ENCODE measurements at places on chromosomes 13 and 19. TPM values are rescaled to one million over a fixed set of nuclear protein-coding genes. Genes with fewer than 3 reads are reported as not detected.

DDA1 gene
- 22.2 TPM for total RNA-seq

ZNF432 gene
- 16.5 TPM for total RNA-seq

B3GNT8 gene
- 1.2 TPM for total RNA-seq

LRRC4B gene
- total RNA-seq, result 1.2 TPM

ZNF155 gene
- 10.7 TPM for total RNA-seq

IGLON5 gene
- total RNA-seq, result 0.96 TPM

GRCh38 chr13:98473788-98474144, 103.1 kb downstream of the STK24 start:
- no peak overlapping the region for H3K4me3 ChIP-seq
- no peaks in the 10 kb centered on the region for H3K36me3 ChIP-seq
- DNase-seq, result no peak

GRCh38 chr13:92719868-92720267, 506.7 kb upstream of the GPC6 start:
- H3K4me3 ChIP-seq, result no peak overlapping the region
- no peaks in the 10 kb centered on the region for H3K36me3 ChIP-seq
- no peaks in the 10 kb centered on the region for H3K4me1 ChIP-seq
- DNase-seq, result no peak
- no peaks in the 10 kb centered on the region for H3K27me3 ChIP-seq
- no peak overlapping the region for H3K27ac ChIP-seq

- H3K4me1 ChIP-seq, result no peaks in the 10 kb centered on the region
- no peak overlapping the region for H3K4me3 ChIP-seq
- H3K36me3 ChIP-seq, result no peaks in the 10 kb centered on the region
These were observed 64.1 kb upstream of the OXGR1 start for GRCh38 chr13:97058391-97058790.

- no peaks in the 10 kb centered on the region for H3K36me3 ChIP-seq
- DNase-seq, result no peak
- no peak overlapping the region for H3K4me3 ChIP-seq
- no peaks in the 10 kb centered on the region for H3K27me3 ChIP-seq
- no peaks in the 10 kb centered on the region for H3K4me1 ChIP-seq
- no peak overlapping the region for H3K27ac ChIP-seq
These were observed 360.6 kb upstream of the TMTC4 start for GRCh38 chr13:101035119-101035620.

DNA sequence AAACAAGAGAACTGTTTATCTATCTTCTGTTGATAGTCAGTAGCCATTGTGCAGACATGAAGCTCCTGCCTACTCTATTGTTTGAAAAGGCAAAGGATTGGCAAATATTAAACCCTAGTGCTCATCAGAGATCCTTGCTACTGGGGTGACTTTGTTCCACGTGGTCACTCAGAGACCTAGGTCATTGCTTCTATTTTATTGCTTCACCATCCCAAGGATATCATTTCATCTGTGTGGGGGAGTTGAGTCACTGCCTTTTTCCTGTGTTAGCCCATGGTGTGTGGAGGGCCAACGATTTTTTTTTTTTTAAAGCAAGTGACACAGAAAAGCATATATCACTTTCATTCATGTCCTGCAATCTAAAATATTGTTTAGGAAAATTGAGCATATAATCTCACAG, 254.1 kb upstream of the RXFP2 start:
- DNase-seq, result no peak
- no peak overlapping the region for H3K27ac ChIP-seq
- H3K4me1 ChIP-seq, result no peaks in the 10 kb centered on the region
- H3K4me3 ChIP-seq, result no peak overlapping the region
- H3K36me3 ChIP-seq, result no peaks in the 10 kb centered on the region

DNA sequence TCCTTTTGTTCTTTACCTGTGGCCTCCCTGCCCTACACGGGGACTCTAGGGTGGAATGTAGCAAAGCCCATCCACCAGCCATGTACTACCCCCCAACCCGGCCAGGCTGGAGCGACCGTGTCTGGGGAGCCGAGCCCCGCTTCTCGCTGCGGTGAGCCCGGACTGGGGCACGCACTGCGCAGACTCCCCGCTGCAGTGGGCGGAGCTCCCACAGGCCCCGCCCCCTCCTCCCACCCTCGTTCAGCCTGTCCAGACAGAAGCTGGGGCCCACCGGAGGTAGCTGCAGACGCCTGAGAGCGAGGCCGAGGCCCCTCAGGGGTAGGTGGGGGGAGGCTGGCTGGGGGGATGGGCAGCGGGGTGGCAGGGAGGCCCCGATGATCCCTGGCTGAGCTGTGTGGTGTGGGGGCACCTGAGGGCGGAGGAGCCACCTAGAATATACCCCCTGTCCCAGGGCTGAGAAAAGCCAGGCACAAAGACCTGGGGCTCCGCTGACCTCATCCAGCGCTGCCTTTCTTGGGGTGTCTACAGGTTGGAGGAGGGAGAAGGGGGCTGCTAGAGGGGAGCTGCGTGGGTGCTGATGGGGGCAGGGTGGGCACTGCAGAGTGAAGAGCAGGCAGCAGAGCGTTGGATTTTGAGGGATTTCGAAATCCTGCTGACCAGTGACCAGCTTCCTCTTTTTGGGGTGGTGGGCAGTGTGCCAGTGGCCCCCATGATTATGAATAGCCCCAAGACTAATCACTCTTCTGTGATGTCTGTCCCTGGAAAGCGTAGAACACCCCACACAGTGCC, 17.3 kb downstream of the PLD3 start:
- peak; percentile 89 for DNase-seq
- H3K36me3 ChIP-seq, result no peaks in the 10 kb centered on the region
- peak overlapping the region; percentile 21 for H3K27ac ChIP-seq
- no peaks in the 10 kb centered on the region for H3K27me3 ChIP-seq
- H3K4me1 ChIP-seq, result peaks cover 7% of the 10 kb centered on the region

DNA sequence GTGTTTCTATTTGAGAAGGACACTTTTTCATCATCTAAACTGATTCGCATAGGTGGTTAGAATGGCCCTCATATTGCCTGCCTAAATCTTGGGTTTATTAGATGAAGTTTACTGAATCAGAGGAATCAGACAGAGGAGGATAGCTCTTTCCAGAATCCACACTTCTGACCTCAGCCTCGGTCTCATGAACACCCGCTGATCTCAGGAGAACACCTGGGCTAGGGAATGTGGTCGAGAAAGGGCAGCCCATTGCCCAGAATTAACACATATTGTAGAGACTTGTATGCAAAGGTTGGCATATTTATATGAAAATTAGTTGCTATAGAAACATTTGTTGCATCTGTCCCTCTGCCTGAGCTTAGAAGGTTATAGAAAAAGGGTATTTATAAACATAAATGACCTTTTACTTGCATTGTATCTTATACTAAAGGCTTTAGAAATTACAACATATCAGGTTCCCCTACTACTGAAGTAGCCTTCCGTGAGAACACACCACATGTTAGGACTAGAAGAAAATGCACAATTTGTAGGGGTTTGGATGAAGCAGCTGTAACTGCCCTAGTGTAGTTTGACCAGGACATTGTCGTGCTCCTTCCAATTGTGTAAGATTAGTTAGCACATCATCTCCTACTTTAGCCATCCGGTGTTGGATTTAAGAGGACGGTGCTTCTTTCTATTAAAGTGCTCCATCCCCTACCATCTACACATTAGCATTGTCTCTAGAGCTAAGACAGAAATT, 103.8 kb downstream of the TNFRSF19 start:
- DNase-seq, result no peak
- H3K27ac ChIP-seq, result no peak overlapping the region
- peaks cover 1% of the 10 kb centered on the region for H3K4me1 ChIP-seq
- no peak overlapping the region for H3K4me3 ChIP-seq
- H3K27me3 ChIP-seq, result no peaks in the 10 kb centered on the region
- H3K36me3 ChIP-seq, result no peaks in the 10 kb centered on the region

GRCh38 chr19:3766520-3766919, 4.0 kb downstream of the MRPL54 start:
- no peaks in the 10 kb centered on the region for H3K36me3 ChIP-seq
- H3K4me3 ChIP-seq, result no peak overlapping the region
- no peak overlapping the region for H3K27ac ChIP-seq
- H3K27me3 ChIP-seq, result no peaks in the 10 kb centered on the region
- DNase-seq, result no peak

- no peak overlapping the region for H3K27ac ChIP-seq
- DNase-seq, result no peak
- H3K4me1 ChIP-seq, result no peaks in the 10 kb centered on the region
- no peak overlapping the region for H3K4me3 ChIP-seq
These were observed 45.9 kb downstream of the MBD3L1 start for GRCh38 chr19:8877854-8878705.

- no peaks in the 10 kb centered on the region for H3K27me3 ChIP-seq
- no peaks in the 10 kb centered on the region for H3K4me1 ChIP-seq
- H3K27ac ChIP-seq, result no peak overlapping the region
- no peaks in the 10 kb centered on the region for H3K36me3 ChIP-seq
- no peak for DNase-seq
- no peak overlapping the region for H3K4me3 ChIP-seq
These were observed 32.2 kb upstream of the DOCK9 start for GRCh38 chr13:99009987-99010551.

DNA sequence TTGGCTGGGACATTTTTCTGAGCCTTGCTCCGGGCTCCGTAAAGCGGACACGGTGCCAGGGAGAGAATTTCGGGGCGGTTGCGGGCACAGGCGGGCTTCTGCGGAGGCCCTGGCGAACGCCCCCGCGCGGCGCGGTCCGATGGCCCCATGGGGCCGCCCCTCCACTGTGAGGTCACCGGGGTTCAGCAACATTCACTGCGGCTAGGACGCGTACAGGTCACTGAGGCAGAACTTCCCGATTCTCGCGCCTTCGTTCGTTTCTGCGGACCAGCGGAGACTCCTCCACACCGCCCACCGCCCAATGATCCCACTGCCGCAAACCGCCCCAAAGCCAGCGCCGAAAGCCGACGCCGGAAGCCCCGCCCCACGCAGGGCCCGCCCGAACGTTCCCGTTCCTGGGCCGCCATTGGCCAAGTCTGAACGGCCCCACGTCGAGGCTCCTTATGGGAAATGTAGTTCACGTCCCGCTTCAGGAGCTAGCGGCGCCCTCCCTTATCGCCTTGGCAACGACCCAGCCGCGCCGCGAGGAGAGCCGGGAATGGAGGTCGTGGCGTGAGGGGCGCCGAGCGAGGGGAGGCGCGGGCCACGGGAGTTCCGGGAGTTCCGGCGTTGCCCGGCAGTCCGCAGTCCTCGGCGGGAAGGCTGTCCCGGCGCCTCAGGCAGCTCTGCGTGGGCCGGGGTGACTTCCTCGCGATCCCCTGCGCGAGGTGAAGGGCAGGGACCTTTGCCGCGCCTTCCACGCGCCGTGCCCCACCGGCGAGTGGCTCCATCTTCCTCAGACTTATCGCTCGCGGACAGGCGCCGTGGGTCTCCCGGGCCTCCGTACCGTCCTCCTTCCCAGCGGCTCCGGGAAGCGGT, at the start of gene ZNF584:
Gene ZNF584, plus strand, starts transcription at position 498 of the 858 bp plus-strand sequence. CDS start 499 bp downstream, outside the sequence.
- H3K4me1 ChIP-seq, result peaks cover 10% of the 10 kb centered on the region
- no peaks in the 10 kb centered on the region for H3K36me3 ChIP-seq
- no peaks in the 10 kb centered on the region for H3K27me3 ChIP-seq
- H3K27ac ChIP-seq, result peak within 1 kb of the TSS; percentile 84
- peak within 1 kb of the TSS; percentile 77 for H3K4me3 ChIP-seq

DNA sequence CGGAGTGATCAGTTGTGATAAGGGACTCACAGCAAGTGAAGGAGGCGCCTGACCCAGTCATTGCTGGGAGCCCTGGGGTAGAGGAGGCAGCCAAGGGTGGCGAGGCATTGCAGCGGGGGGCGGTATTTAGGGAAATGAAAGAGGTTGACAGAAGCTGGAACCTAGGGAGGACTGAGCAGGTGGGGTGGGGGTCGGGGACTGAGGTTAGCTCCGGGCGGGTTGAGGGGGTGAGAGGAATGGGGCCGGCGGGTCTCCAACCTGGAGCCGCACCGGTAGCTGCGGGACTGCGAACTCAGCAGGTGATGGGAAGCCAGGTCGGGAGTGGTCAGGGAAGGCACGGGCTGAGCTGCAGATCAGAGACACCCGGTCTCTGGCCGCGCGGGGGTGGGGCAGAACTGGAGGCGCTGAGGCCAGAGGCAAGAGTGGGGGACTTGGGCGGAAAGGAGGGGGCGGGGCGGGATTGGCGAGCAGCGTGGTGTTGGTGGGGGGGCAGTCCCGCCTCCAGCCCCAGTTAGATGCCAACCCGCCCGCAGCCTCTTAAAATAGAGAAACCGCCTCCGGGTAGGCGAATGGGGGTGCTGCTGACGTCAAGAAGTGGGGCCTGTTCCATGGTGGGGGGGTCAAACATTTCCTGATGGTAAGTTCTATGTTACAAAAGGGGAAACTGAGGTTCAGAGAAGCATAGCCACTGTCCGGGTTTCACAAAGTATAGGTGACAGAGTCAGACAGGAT, 1.5 kb downstream of the MAST3 start:
- no peaks in the 10 kb centered on the region for H3K27me3 ChIP-seq
- no peaks in the 10 kb centered on the region for H3K36me3 ChIP-seq
- peaks cover 6% of the 10 kb centered on the region for H3K4me1 ChIP-seq
- H3K27ac ChIP-seq, result no peak overlapping the region
- H3K4me3 ChIP-seq, result no peak overlapping the region

DNA sequence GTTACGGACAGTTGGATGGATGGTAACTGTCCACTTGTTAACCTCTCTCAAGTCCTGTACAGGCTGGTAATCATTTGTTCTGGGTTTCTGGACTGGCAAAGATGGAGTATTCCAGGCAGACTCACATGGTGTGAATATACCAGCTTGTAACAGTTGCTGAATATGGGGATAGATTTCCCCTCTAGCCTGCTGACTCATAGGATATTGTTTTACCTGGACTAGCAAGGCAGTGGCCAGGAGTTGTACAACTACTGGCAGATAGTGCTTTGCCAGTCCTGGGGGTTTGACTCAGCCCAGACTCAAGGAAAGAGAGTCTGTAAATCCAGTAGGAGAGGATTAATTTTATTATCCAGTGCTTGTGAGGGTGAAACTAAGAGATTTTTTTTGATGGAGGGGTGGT, 74.0 kb downstream of the ZNF100 start:
- no peak overlapping the region for H3K4me3 ChIP-seq
- peaks cover 10% of the 10 kb centered on the region for H3K4me1 ChIP-seq
- DNase-seq, result no peak
- no peaks in the 10 kb centered on the region for H3K27me3 ChIP-seq
- no peaks in the 10 kb centered on the region for H3K36me3 ChIP-seq

DNA sequence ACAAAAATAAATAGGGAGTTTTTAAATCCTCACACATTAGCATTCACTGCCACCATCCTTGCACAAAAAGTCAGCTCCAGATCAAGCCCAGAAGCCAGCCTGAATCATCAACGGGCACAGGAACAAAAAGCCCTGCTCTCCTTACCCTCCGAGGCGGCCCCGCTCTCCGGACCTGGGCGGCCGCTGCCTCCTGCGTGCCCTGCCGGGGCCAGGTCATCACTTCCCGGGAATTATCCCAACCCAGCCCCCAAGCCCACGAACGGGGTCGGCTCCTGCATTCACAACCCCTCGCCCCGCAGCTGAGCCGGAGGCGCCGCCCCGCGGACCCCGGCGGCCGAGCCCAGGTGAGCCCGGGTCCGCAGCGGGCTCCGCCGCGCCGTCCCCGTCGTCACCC, 754 bp downstream of the DNAJB1 start:
- H3K27me3 ChIP-seq, result no peaks in the 10 kb centered on the region
- no peaks in the 10 kb centered on the region for H3K36me3 ChIP-seq
- peak overlapping the region; percentile 100 for H3K4me3 ChIP-seq
- H3K4me1 ChIP-seq, result peaks cover 12% of the 10 kb centered on the region

- H3K27ac ChIP-seq, result no peak overlapping the region
- H3K4me1 ChIP-seq, result peaks cover 5% of the 10 kb centered on the region
- H3K27me3 ChIP-seq, result no peaks in the 10 kb centered on the region
- DNase-seq, result peak; percentile 75
These were observed 3.6 kb downstream of the LGALS7 start for GRCh38 chr19:38769635-38770211.

Data from ovary (tissue), 10 donors.